ENCODE measurements at places on chromosomes 4 and X. TPM values are rescaled to one million over a fixed set of nuclear protein-coding genes. Genes with fewer than 3 reads are reported as not detected.

The SUPT20HL2 gene
- total RNA-seq = not detected

The CXorf65 gene
- not detected for total RNA-seq

The GSX2 gene
- total RNA-seq = not detected

The NRK gene
- 48.2 TPM for total RNA-seq

The SLC2A9 gene
- total RNA-seq = 4.8 TPM

The SLC49A3 gene
- total RNA-seq = 10.5 TPM

The NLGN3 gene
- total RNA-seq = 3.5 TPM

The LANCL3 gene
- total RNA-seq = 0.13 TPM

The MTM1 gene
- total RNA-seq = 9.2 TPM

The DMD gene
- total RNA-seq = 76.4 TPM

The GUCY1B1 gene
- 18.6 TPM for total RNA-seq

The GCNA gene
- total RNA-seq = 1.1 TPM

The MAGEA12 gene
- not detected for total RNA-seq

The GIMD1 gene
- total RNA-seq = not detected

The OPN1MW2 gene
- total RNA-seq = not detected

The CENPE gene
- 14.2 TPM for total RNA-seq

The MAGEB2 gene
- not detected for total RNA-seq

The GPRASP3 gene
- total RNA-seq = 8.5 TPM

The HMX1 gene
- 0.27 TPM for total RNA-seq

The MTMR8 gene
- total RNA-seq = 3.0 TPM

The XAGE1B gene
- total RNA-seq = not detected

The TMPRSS11A gene
- 1.8 TPM for total RNA-seq

The LUZP4 gene
- not detected for total RNA-seq

The CSAG1 gene
- total RNA-seq = not detected

The ATP2B3 gene
- 0.83 TPM for total RNA-seq

The FHIP1A gene
- 13.9 TPM for total RNA-seq

The FAM53A gene
- total RNA-seq = 10.5 TPM

The TBX22 gene
- 0.09 TPM for total RNA-seq

The DCX gene
- total RNA-seq = 6.1 TPM

The DRD5 gene
- 0.09 TPM for total RNA-seq

The CD38 gene
- not detected for total RNA-seq

The CFI gene
- total RNA-seq = 485 TPM

The MCUB gene
- total RNA-seq = 3.0 TPM

The SLITRK4 gene
- total RNA-seq = 2.1 TPM

The LRIT3 gene
- total RNA-seq = 0.16 TPM

The FRG2 gene
- total RNA-seq = not detected

The PLA2G12A gene
- total RNA-seq = 53.8 TPM

The MAP3K15 gene
- 1.6 TPM for total RNA-seq

The SOX3 gene
- total RNA-seq = not detected

The ATP11C gene
- 22.1 TPM for total RNA-seq

The ACE2 gene
- total RNA-seq = 0.59 TPM

The SMIM31 gene
- total RNA-seq = not detected

The GAGE12J gene
- total RNA-seq = not detected

The DGAT2L6 gene
- not detected for total RNA-seq

All from mesothelial cell of epicardium (in vitro differentiated cells).